Kasumi-1 (cell line): ENCODE measurements at places on chromosomes 11 and 22.
A peak's percentile ranks its signal among the peaks of the same experiment; 100 is the strongest.

- no peak for DNase-seq
Measured at GRCh38 chr11:93526641-93527583, 16.3 kb downstream of the SMCO4 start.

DNA sequence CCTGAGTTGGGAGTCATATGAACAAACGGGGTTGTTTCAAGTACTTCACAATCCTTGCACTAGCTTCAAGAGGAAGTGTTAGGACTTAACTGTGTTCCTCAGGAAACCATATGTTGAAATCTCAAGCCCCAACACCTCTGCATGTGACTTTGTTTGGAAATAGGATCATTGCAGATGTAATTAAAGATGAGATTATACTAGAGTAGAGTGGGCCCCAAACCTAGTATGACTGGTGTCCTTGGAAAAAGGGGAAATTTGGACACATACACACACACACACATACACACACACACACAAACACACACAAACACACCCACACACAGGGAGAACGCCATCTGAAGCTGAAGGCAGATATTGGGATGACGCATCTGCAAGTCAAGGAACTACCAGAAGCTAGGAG is 6.4 kb upstream of the CEP295 start:
- DNase-seq, result peak; percentile 83

DNA sequence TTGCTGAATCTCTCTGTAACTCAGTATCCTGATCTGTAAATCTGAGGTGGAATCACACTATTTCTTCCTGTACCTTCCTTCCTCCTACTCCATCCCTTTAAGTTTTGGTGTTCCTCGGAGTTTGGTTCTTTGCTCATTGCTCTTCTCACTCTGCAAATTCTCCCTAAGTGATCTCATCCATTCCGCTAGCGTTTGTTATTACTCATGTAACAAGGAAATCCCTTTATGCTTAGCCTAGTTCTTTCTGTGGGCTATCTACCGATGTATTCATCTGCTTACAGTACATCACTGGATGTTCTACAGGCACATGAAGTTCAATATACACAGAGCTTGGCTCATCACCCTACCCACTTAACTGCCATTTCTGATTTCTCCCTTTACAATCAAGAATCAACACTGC is 1.6 kb upstream of the CEP295 start:
- no peak for DNase-seq

DNA sequence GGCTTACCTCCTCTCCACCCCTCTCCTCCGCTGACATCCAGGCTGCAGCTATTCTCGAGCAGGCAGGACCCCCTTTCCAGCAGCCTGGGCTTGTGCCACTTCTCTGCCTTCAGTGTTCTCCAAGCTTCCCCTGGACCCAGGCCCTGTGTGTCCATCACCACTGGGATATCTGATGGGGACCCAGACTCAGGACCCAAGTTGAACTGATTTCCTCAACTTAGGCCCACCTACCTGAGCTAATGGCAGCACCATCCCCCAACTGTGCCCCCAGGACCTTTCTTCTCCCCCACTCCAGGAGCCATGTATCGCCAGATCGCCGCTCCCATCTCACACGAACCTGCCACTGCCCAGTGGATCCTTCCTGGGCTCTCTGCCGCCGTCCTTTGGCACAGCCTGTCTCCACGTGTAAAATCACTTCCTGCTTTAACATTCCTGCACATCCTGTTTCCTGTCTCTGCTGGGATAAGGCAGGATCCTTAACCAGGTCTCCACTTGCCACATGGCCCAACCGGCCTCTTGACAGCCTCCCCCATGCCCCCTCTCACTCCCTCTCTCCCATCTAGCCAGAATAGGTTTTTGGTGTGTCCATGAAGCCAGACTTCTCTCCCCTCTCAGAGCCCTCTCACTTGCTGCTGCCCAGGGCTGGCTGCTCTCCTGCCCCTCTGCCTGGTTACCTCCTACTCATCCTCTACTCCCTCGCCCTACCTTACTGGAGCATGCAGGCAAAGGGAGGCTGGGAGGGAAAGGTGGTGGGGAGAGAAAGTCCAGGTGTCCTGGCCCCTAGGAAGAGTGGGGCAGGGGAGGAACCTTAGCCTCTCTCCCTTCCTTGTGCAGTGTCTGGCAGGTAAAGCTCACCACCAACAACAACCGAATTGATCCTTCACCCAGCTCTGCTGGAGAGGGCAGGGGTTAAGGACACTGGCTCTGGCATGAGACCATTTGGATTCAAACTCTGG is 9.4 kb downstream of the SPATA19 start:
- DNase-seq, result no peak

- no peak for DNase-seq
Measured at GRCh38 chr11:68300076-68300830, 12.1 kb upstream of the LRP5 start.

- no peak for DNase-seq
Measured at GRCh38 chr22:43099095-43099494, 9.9 kb upstream of the TTLL1 start.

GRCh38 chr22:27468712-27469111 is 332.8 kb downstream of the MN1 start:
- DNase-seq, result no peak
